ENCODE measurements at places on chromosomes 2 and 18. TPM values are rescaled to one million over a fixed set of nuclear protein-coding genes. Genes with fewer than 3 reads are reported as not detected.

DNA sequence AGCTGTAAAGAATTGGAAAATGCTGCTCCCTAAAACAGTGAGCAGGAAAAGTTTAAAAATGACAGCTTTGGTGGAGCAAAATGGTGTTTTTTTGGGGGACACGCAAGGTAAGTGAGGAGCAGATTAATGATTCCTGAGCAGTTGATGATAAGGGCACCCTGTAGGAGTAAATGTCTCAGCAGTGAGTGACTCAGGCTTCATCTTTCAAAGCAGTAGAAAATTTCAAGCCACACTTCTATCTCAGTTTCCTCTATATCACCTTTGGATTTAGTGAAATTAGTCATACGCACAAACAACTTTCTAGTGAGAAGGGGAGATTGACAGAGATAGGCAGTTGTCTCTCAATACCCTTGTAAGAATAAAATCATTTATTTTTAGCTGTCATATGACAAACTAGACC is 709.0 kb upstream of the FAM98A start:
- no peaks in the 10 kb centered on the region for H3K4me1 ChIP-seq
- DNase-seq = no peak
- no peak overlapping the region for H3K4me3 ChIP-seq
- H3K27ac ChIP-seq = no peak overlapping the region

GRCh38 chr2:152352616-152353015 is 17.6 kb downstream of the FMNL2 start:
- DNase-seq = no peak
- no peak overlapping the region for H3K4me3 ChIP-seq
- peaks cover 6% of the 10 kb centered on the region for H3K4me1 ChIP-seq
- no peaks in the 10 kb centered on the region for H3K36me3 ChIP-seq
- peaks cover 2% of the 10 kb centered on the region for H3K27me3 ChIP-seq

GRCh38 chr2:239773228-239774141 is 251.7 kb downstream of the NDUFA10 start:
- H3K4me1 ChIP-seq = no peaks in the 10 kb centered on the region
- no peaks in the 10 kb centered on the region for H3K36me3 ChIP-seq
- no peaks in the 10 kb centered on the region for H3K27me3 ChIP-seq
- H3K4me3 ChIP-seq = no peak overlapping the region
- H3K27ac ChIP-seq = no peak overlapping the region

GRCh38 chr18:59884351-59884750 is 15.4 kb upstream of the PMAIP1 start:
- no peak for DNase-seq
- H3K27me3 ChIP-seq = no peaks in the 10 kb centered on the region
- no peak overlapping the region for H3K27ac ChIP-seq
- peaks cover 47% of the 10 kb centered on the region for H3K4me1 ChIP-seq
- no peaks in the 10 kb centered on the region for H3K36me3 ChIP-seq

DNA sequence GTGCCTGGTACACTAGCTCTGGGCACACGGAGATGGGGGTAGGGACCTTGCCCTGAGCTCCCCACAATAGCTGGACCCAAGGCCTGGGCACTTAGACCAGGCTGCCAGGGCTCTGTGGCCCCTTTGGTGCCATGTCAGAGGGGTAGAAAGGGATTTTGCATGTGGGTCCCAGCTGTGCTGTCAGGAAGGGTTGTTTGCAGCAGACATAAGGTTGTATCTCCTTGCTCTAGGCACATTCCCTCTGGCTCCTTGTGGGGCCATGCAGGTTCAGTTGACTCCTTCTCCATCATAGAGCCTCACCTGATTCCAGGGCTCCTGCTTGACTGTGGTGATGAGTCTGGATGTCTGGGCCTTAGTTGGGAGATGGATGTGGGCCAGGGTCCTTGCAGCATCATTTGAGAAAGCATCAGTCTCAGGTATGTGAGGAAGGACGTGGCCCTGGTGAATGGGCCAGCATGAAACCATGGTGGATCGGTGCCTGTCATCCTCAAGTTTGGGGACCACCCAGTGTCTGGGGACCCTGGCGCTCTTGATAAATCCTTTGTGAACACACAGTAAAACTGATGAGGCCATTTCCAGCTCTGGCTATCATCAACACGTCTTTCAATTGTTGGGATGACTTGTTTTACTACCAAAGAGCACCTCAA is 461.9 kb upstream of the HS6ST1 start:
- DNase-seq = no peak
- no peaks in the 10 kb centered on the region for H3K27me3 ChIP-seq
- H3K27ac ChIP-seq = no peak overlapping the region
- H3K4me1 ChIP-seq = no peaks in the 10 kb centered on the region

GRCh38 chr2:160610041-160610440 is 116.4 kb upstream of the RBMS1 start:
- no peak overlapping the region for H3K27ac ChIP-seq
- H3K36me3 ChIP-seq = no peaks in the 10 kb centered on the region
- DNase-seq = no peak
- peaks cover 4% of the 10 kb centered on the region for H3K4me1 ChIP-seq
- peaks cover under 1% of the 10 kb centered on the region for H3K27me3 ChIP-seq

DNA sequence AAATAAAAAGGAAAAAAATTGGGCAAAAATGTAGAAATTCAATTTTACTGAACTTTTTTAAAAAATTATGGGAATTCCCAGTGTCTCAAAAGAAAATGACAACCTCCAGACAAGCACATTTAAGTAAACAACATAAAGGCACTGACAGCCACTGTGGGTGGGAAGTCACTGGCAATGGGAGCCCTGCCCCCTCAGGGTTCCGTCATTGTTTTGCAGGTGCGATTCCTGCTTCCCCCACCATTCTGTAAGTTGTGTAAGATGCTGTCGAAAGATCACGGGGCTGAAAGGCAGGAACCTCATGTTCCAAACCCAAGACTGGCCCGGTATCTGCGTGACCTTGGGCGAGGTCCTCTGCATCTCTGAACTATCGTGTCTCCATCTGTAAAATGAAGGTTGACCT is 15.8 kb upstream of the ASPRV1 start:
- no peaks in the 10 kb centered on the region for H3K36me3 ChIP-seq
- no peak for DNase-seq

- no peak overlapping the region for H3K27ac ChIP-seq
- H3K4me3 ChIP-seq = no peak overlapping the region
- H3K4me1 ChIP-seq = no peaks in the 10 kb centered on the region
- H3K27me3 ChIP-seq = peaks cover 3% of the 10 kb centered on the region
- no peaks in the 10 kb centered on the region for H3K36me3 ChIP-seq
Observed at GRCh38 chr2:210493528-210493927, 17.0 kb upstream of the LANCL1 start.

GRCh38 chr2:56540916-56541315 is 357.1 kb downstream of the CCDC85A start:
- H3K36me3 ChIP-seq = no peaks in the 10 kb centered on the region
- no peak overlapping the region for H3K27ac ChIP-seq
- H3K27me3 ChIP-seq = no peaks in the 10 kb centered on the region
- no peaks in the 10 kb centered on the region for H3K4me1 ChIP-seq

DNA sequence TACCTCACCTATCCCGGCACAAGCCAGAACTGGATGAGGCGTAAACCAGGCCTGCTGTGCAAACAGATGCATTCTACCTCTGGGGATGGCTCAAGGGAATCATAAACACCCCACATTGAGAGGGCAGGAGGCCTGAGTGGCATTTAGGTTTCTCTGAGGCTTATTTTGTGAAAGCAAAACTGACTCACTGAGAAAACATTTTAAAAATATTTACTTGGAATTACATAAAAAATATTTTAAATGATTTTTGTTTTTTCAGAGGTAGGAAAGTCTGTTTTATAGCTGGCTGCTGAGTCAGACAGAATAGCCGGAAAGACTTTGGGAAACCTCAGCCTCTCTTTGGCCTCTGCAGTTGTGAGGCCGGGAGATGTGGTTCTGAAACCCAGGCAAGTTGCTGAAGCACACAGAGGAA is 244.1 kb downstream of the NCKAP5 start:
- no peaks in the 10 kb centered on the region for H3K36me3 ChIP-seq
- H3K4me3 ChIP-seq = no peak overlapping the region
- no peaks in the 10 kb centered on the region for H3K27me3 ChIP-seq
- H3K4me1 ChIP-seq = peaks cover 7% of the 10 kb centered on the region
- DNase-seq = no peak
- H3K27ac ChIP-seq = no peak overlapping the region

DNA sequence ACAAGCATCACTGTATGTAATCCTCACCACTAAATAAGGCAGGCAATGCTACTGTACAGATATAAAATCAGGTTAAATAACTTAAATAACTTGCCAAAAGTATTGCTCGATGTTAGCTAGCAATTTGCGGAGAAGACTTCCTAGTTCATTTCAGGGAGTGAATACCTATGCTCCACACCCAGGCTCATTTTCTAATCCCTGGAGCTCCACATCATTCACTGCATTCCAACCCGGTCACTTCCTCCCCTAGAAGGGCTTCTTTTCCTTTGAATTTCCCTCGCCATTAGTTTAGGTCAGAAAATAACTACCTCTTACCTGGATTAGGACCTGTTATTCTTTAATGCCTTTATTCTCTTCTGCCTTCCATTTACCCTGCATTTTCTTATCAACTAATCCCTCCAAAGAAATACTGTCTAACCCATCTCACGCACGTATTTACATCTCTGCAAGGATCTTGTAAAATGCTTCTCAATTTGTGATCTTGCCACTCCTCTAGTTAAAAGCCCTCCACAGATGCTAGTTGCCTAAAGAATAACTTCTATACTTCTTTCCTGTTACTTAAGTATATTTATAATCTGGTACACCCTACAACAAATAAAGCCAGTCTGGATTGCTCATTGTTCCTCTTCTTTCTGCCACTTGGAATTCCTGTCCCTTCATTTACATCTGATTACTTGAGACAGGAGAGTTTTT is 599.8 kb downstream of the NRXN1 start:
- H3K4me1 ChIP-seq = no peaks in the 10 kb centered on the region
- H3K27ac ChIP-seq = no peak overlapping the region
- no peak overlapping the region for H3K4me3 ChIP-seq
- DNase-seq = no peak
- H3K27me3 ChIP-seq = no peaks in the 10 kb centered on the region
- H3K36me3 ChIP-seq = no peaks in the 10 kb centered on the region

GRCh38 chr2:217849154-217849975 is 153.4 kb downstream of the TNS1 start:
- no peak overlapping the region for H3K4me3 ChIP-seq
- DNase-seq = no peak
- no peak overlapping the region for H3K27ac ChIP-seq
- H3K27me3 ChIP-seq = no peaks in the 10 kb centered on the region

DNA sequence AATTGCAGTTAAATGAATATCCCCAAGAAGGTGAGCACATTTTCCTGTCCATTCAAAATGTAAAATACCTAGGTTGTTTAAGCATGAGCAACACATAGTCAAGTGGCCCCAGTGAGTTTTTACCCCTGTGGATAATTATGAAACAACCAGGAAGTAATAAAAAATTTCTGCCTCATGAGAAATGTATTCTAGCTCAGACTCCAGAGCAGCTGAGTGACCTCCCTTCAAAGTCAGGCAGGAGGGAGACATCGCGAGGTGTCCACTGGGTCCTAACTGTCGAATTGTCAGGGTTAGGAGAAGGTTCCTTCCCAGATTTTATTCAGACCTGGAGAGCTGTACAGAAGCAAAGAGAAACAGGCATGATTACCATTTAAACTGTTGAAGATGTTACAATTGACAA is 416.6 kb upstream of the SMIM21 start:
- H3K4me3 ChIP-seq = no peak overlapping the region
- no peak for DNase-seq
- H3K27ac ChIP-seq = no peak overlapping the region
- H3K36me3 ChIP-seq = no peaks in the 10 kb centered on the region
- no peaks in the 10 kb centered on the region for H3K4me1 ChIP-seq
- H3K27me3 ChIP-seq = no peaks in the 10 kb centered on the region

DNA sequence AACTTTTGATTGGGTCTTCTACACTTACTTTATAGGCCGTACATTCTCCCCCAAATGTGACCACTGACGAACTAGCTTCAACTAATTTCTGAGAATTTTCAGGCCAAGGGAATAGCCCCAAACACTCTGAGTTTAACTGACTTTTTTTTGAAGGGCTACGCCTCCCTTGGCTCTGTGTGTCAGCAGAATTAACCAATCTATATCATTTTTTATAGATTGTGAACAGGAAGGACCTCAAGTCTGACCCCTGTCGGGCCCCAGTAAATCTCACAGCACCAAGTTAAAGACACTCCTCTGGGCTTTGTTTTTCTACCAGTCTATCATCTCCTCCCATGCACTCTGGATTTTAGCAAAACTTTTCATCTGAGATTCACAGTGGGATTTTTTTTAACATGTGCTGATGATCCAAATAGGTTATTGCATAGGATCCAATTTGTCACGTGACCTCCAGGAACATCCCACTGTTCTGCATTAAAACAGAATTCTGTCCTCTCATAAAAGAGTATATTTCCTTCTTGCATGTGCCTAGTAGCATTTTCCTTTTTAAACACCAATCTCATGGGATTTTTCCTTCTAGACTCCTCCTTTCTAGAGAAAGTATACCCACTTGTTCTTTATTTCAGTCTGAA is 307.1 kb downstream of the OSR1 start:
- no peaks in the 10 kb centered on the region for H3K4me1 ChIP-seq
- no peak overlapping the region for H3K27ac ChIP-seq
- no peaks in the 10 kb centered on the region for H3K36me3 ChIP-seq
- no peak overlapping the region for H3K4me3 ChIP-seq
- H3K27me3 ChIP-seq = no peaks in the 10 kb centered on the region

DNA sequence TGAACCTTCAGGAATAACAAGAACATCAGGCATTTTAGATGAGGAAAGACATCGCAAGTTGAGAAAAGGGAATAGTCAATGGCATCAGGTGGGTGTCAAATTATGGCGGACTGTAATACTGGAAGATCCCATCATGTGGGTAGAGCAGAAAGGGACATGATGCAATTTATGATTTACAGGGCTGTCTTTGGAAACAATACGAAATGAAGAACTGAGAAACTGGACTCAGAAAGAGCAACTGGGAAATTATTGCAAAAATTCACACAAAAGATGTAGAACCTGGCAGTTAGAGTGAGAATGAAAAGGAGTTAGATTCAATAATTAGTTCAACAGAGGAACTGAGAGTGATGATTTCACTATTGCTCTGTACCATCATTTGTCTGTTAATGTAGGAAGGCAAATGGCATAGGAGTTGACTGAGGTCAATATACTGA is 1635.0 kb upstream of the ACVR2A start:
- DNase-seq = no peak
- H3K27ac ChIP-seq = no peak overlapping the region
- H3K27me3 ChIP-seq = no peaks in the 10 kb centered on the region
- H3K4me1 ChIP-seq = no peaks in the 10 kb centered on the region

DNA sequence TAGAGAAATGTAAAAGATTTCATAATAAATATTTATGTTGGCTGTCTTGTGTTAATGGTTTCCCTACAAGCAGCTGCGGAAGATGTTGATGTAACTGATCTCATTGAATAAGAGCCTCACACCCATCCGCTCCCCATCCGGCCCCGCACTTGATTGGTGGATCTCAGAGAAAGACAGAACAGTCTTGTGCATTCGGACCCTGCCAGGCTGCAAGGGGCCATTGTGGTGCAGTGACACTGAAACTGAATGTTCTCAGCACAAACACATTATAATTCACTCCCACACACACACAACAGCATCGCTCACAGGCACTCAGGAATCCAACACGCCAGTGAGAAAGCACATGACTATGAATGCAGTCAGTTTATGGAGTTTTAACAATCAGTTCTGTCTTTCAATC is 47.8 kb downstream of the PRELID3A start:
- H3K27ac ChIP-seq = no peak overlapping the region
- H3K36me3 ChIP-seq = no peaks in the 10 kb centered on the region
- H3K4me3 ChIP-seq = no peak overlapping the region
- H3K27me3 ChIP-seq = no peaks in the 10 kb centered on the region
- H3K4me1 ChIP-seq = no peaks in the 10 kb centered on the region
- no peak for DNase-seq

Gene CTIF
- total RNA-seq = 7.2 TPM

Gene ZFP36L2
- 92.3 TPM for total RNA-seq

Gene MAL
- total RNA-seq = 264 TPM

All from activated T-helper 1 cell treated with anti-CD3 and anti-CD28 coated beads, Interleukin-12 subunit alpha, Interleukin-12 subunit beta, Interleukin-2, Interleukin-4 antibody, amounts not matched to agents 30 ng/mL and 10 ng/mL and 1 ng/mL, durations not matched to agents 14 hours and 24 hours and 36 hours (primary cell).